ENCODE measurements at places on chromosomes 16 and 17.
A peak's percentile ranks its signal among the peaks of the same experiment; 100 is the strongest.

DNA sequence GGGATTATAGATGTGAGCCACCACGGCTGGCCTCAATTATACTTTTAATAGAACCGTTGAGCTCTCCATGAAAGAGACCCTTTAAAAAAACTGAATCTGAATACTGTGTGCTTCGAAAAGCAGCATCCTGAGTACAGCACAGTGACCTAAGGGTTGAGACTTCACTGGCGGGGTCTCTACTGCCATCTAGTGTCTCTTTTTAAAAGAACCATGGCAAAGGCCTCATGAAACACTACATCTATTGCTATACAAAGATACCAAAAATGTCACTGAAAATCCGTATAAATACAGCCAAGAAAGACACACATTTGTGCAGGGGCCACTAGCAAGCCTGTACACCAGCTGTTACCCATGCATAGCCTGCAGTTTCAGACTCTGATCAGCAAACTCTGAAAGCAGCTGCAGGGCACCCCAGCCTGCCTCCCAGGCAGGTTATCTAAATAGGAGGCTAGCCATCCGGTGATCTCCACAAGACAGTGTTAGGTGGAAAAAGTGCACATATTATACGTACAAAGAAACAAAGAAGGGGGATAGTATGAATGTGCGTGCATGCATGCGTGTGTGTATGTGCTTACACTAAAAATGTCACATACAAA is 35.3 kb downstream of the NPLOC4 start:
- no peak for DNase-seq

DNA sequence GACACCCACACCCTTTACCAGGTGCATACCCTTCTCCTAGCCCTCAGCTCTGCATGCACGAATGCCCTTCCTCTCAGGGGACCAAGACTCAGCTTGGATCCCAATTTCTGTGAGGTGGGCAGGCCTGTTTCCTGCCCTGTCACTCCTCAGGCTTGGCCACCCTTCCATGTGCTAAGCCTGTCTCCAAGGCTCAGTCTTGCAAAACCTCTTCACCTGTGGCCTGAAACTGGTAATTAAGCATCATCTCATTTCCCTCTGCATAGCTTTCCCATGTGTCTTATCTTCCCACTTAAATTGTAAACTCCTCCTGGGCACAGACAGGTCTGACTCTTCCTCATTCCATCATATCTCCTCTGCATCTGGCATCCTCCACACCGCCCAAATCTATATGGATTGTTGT is 31.0 kb upstream of the SMPD3 start:
- DNase-seq, result no peak

DNA sequence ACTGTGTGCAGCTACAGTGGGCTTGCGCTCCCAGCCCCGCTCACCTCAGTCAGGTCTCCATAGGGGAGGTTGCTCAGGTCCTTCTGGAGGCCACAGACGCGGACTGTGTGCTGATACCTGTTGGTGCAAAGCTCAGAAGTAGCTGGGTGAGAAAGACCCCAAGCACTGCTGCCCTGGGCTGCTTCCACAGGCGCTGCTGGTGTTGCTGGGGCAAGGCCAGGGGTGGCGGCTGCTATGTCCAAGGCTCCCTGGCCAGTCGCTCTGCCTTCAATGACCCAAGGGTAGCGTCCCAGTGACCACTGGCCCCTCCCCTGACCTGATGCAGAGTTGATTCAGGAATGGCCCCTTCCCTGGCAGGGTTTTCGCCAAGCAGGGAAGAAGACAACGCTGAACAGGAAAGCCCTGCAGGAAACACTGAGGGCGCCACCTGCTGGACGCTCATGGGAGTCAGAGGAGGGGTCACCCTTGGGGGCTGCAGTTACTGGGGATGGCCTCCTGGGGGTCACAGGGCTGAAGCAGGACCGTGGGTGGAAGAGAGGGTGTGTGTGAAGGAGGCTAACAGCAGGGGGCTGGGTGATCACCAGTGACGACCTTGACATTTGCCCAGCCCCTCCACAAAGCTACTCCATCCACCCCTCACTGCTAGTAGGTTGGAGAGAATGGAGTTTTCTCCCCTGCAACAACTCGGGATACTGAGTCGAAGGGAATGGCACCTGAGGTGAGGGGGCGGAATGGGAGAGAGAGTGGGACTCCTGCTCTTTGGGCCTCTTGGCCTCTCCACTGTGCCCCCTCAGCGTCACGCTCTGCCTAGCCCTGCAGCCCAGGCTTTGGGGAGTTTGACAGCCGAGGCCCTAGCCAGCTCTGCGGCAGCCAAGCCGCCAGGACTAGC is 38.3 kb downstream of the ABCC12 start:
- DNase-seq, result peak; percentile 88

DNA sequence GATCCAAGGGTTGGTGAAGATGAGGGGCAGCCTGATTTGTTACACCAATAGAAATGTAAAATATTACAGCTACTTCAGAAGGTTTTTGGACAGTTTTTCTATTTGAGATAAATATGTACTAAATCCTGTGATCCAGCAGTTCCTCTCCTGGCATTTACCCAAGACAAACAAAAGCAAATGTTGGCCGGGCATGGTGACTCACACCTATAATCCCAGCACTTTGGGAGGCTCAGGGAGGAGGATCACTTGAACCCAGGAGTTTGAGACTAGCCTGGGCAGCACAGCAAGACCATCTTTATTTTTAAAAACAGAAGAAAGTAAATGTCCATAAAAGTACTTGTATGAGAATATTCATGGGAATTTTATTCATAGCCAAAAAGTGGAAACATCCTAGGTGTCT is 64.8 kb upstream of the MRC2 start:
- no peak for DNase-seq

GRCh38 chr17:4845118-4845517 is 12.0 kb downstream of the MINK1 start:
- no peak for DNase-seq

GRCh38 chr17:80625627-80626026 is 81.0 kb downstream of the RPTOR start:
- no peak for DNase-seq

- no peak for DNase-seq
Measured at GRCh38 chr16:74094962-74095361, 201.7 kb upstream of the PSMD7 start.

GRCh38 chr16:9370061-9370491 is 278.6 kb downstream of the HAPSTR1 start:
- no peak for DNase-seq

- no peak for DNase-seq
Measured at GRCh38 chr17:58398574-58399266, 18.6 kb downstream of the RNF43 start.

GRCh38 chr17:7884581-7885366 is 3.8 kb upstream of the CHD3 start:
- DNase-seq, result peak; percentile 68

- no peak for DNase-seq
Measured at GRCh38 chr17:34503528-34504195, 75.7 kb upstream of the TMEM132E start.

DNA sequence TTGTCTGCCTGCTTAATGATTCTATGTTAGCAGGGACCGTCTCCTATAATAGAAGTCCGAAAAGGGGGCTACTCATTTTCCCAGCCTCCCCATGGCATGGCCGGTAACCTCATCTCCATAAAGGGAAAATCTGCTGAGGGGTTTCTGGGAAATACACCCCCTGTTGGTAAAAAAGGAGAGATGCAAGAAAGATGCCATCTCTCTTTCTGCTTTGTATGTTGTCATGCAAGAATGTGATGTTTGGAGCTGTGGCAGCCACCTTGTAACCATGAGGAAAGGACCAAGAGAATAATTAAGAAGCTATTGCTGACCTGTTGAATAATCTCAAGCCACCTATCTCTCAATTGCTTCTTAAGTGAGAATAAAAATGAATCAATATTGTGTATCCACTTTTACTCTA is 94.8 kb upstream of the XYLT1 start:
- no peak for DNase-seq

- no peak for DNase-seq
Measured at GRCh38 chr17:73576556-73577098, 67.6 kb downstream of the SDK2 start.

DNA sequence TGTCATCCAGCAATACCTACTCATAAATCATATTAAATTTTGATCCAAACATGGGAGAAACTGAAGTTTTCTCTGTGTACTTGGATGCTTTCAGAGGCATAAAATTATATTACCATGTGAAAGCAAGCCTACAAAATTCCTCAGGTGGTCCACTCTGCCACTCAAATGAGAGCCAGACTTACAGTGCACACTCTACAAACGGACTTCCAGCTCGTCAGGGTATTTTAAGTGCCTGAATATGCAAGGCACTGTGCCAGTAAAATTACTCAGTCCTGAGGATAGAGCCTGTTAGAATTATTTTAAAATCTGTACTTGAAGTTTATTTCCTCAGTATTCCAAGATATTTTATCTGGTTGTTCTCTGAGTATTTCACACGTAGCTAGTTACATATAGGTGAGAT is 54.5 kb downstream of the TENT4B start:
- DNase-seq, result no peak

- DNase-seq, result no peak
Measured at GRCh38 chr16:80041410-80041809, 440.9 kb upstream of the MAF start.

GRCh38 chr17:11238705-11239104 is 2.3 kb upstream of the SHISA6 start:
- no peak for DNase-seq

GRCh38 chr17:15349119-15349518 is 7.7 kb upstream of the TEKT3 start:
- DNase-seq, result no peak

DNA sequence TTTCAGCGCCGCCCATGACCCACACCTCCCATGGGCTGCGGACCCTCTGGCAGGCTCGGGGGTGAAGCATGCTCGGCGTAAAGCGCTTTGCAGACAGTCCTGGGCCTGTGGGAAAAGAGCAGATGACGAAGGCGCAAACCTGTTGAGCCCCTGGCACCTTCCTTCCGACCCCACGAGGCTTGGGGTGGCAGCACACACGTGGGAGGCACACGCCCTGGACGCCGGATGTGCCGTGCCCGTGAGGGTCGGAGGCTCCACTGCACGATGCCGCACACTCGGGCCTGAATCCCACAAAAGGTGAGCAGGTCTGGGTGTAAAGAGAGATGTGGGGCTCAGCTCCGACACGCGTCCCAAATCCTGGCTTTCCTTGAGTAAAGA is 71.1 kb downstream of the LMF1 start:
- no peak for DNase-seq

DNA sequence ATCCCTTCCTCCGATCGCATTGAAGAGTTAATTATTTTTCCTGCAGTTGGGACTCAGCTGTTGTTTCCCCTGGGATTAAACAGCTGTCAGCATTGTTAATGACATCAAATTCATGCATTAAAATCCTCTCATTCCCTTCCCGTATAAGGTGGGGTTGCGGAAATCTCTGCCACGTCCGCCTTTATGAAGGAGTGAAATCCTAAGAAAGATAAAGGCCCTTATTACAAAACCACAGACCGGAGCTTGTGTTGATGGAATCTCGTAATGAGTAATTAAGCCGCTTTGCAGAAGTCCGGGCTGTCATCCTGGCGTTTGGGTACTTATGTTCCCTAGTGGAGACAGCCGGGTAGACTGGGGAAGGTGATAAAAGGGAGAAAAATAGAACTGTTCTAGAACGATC is 627.6 kb downstream of the MAF start:
- DNase-seq, result no peak

GRCh38 chr16:85856585-85856984 is 42.4 kb upstream of the IRF8 start:
- DNase-seq, result no peak

DNA sequence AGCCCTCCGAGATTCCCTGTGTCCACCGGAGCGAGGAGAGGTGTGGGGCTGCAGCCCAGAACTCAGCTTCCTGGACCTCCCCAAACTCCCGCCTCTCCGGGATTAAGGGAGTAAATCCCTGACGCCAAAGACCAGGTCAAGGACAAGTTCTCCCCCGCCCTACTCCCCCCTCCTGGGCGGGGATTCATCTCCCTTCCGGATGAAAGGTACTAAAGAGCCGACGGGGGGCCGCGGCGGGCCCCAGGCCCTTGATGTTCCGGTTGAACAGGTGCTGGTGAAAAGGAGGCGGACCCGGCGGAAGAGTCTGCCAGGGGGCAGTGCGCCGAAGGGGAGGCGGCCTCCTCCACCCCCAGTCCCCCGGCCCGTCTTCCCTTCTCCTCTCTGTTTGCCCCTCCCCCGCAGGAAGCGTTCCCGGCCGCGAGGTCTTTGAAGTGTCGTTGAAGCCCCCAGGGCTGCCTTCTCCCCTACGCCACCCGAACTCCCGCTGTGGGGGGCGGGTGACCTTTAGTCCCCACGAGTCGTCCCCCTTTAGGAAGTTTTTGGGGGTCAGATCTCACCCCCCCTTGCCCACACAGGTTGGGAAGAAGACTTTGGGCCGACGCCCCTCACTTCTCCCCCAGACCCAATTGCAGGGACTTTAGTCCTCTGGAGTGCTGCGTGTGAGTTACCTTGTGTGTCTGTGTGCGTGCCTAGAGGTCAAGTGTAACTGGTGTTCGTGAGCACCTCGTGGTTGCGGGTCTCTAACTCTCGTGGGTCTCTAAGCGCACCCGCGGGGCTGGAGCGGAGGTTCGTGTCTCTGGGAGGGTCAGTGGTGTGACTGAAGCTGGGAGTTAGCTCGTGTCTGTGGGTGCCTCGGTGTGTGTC is 1.1 kb upstream of the MLLT6 start:
- DNase-seq, result peak; percentile 93

- DNase-seq, result peak; percentile 53
Measured at GRCh38 chr16:57591870-57592485, 36.5 kb upstream of the ADGRG1 start.

- no peak for DNase-seq
Measured at GRCh38 chr16:80034469-80034826, 433.9 kb upstream of the MAF start.

DNA sequence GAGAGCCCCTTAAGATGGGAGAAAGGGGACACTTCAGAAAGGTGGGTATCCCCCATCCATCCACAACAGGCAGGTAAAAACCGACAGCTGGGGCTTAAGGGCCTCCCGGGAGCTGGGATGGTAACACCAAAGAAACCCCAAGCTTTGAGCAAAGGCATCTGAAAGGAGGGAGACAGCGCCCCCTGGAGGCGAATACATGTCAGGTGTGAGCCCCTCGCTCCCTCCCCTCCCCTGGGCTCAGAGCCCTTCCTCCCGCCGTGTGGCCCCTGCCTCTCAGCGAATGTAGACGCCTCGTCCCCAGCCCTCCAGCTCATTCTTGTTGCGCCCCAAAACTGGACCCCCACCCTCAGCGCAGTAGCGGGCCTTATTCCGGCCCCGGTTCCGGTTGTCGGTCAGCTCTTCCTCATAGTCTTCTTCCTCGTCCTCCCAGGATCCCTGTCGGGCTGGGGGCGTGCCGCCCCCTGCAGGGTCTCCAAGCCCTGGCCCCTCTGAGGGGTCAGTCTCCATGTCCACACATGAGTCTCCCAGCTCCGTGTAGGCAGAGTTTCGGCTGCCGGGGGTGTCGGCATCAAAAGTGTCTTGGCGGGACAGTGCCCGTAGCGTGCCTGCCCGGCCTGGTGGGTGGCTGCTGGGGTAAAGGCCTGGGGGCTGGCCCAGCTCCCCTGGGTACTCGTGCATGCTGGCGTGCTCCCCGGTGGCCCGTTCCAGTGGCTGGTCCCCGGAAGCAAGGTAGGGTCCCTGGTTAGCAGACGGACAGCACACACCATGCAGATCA is 9.1 kb upstream of the ARL5C start:
- DNase-seq, result peak; percentile 90

All from activated CD8-positive, alpha-beta memory T cell treated with anti-CD3 and anti-CD28 coated beads, Interleukin-2, amount 50 U/mL, for 48 hours (primary cell).